ENCODE measurements at places on chromosomes 13 and 19. TPM values are rescaled to one million over a fixed set of nuclear protein-coding genes. Genes with fewer than 3 reads are reported as not detected.

DNA sequence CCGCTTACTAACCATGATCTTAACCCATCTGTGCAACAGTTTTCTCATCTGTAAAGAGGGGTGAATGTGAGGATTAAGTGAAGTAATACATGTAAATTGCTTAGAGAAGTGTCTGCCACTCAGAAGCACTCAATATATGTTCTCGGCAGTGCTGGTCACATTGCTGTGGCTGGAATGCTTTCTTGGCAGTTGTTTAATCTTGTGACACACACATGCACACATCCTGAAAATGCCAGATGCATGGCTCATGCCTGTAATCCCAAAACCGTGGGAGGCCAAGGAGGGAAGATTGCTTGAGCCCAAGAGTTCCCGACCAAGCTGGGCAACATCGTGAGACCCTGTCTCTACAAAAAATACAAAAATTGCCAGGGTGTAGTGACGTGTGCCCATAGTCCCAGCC lies 4.9 kb upstream of the DMKN start:
- peak; percentile 19 for DNase-seq

DNA sequence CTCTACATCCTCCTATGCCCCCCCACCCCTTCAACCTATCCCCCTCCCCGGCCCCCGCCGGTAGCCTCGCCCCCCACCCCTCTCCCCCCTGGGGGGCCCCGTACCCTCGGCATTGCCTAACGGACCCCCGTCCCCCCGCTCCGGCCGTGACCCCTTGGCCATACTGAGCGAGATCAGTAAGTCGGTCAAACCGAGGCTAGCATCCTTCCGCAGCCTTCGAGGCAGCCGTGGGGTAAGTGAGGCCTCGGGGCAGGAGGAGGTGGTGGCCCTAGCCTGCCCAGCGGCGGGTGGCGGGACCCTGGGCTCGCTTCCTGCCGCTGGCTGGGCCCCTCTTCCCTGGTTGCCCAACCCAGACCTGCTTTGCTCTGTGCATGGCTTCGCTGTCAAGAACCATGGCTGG lies 6.5 kb downstream of the TRIP10 start:
- no peak for DNase-seq

DNA sequence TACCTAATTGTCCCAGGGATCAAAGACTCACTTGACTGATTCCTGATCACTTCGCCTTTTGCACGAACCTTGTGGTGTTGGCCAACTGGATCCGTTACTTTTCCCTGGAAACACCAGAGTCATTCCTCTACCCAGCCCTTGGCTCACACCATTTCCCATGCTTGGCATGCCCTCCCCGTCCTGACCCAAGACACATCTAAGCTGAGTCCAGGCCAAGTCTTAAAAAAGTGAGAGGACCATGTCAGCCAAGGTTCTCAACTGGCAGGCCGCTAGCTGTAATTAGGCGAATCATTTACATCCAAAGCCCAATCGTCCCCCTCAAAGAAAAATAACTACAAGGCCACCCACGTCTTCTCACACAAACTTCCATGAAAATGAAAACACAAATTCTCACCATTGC lies 11.5 kb downstream of the PLAUR start:
- no peak for DNase-seq

The ITGBL1 gene
- total RNA-seq = 16.3 TPM

DNA sequence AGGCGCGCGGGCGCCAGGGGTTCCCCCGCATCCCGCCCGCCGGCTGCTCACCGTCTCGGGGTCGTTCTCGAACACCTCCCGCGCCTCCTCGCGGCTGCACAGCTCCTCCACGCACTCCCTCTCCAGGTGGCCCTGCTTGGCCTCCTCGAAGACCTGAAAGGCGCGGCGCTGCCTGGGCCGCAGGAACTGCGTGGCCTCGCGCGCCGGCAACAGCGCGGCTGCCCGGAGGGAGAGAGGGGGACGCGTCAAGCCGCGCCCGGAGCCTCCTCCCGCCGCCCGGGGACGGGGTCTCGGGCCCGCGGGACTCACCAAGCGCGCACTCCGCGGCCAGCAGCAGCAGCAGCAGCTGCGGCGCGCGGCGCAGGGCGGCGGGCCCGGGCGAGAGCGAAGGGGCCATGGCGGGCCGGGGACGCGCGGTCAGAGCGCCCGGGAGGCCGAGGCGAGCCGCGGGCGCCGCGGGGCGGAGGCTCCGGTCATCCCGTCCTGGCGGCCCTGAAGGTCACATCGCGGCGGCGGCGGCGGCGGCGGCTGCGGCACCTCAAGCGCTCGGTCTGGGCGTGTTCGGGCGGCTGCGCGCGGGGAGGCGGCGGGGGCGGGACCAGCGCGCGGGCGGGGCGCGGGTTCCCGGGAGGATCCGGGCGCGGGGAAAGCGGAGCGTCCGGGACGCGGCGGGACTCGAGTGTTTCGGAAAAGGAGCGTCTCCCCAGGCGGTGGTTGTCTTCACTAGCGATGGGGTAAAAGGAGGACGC lies at the start of gene GAS6:
Gene GAS6 (minus strand): TSS at position 553 of the 749 bp plus-strand sequence. CDS start 156 bp downstream, at position 397.
- peak; percentile 56 for DNase-seq

Data from dermis blood vessel endothelial cell (primary cell).